ENCODE measurements at places on chromosomes 4 and X. TPM values are rescaled to one million over a fixed set of nuclear protein-coding genes. Genes with fewer than 3 reads are reported as not detected.

- no peak overlapping the region for H3K4me3 ChIP-seq
- H3K27ac ChIP-seq, result no peak overlapping the region
- peaks cover 9% of the 10 kb centered on the region for H3K4me1 ChIP-seq
- no peaks in the 10 kb centered on the region for H3K27me3 ChIP-seq
Observed at GRCh38 chr4:107714256-107714655, 5.8 kb downstream of the PAPSS1 start.

GRCh38 chrX:142978130-142978684, 47.5 kb upstream of the SPANXN4 start:
- no peak overlapping the region for H3K4me3 ChIP-seq
- DNase-seq, result no peak
- H3K27ac ChIP-seq, result no peak overlapping the region
- H3K4me1 ChIP-seq, result no peaks in the 10 kb centered on the region

DNA sequence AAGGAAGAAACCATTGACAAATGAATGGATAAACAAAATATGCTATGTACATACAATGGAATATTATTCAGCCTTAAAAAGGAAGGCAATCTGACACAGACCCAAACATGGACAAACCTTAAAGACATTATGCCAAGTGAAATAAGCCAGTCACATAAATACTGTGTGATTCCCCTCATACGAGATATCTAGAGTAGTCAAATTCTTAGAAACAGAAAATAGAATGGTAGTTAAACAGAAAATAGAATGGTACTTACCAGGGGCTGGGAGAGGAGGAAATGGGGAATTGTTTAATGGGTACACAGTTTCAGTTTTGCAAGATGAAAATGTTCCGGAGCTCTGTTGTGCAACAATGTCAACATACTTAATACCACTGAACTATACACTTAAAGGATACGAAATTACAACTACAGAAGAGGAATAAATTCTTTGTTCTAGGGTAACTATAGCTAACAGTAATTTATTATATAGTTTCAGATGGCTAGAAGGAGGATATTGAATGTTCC, 47.8 kb upstream of the DUSP21 start:
- H3K4me3 ChIP-seq, result no peak overlapping the region
- H3K27ac ChIP-seq, result no peak overlapping the region
- no peaks in the 10 kb centered on the region for H3K27me3 ChIP-seq
- no peaks in the 10 kb centered on the region for H3K4me1 ChIP-seq
- H3K36me3 ChIP-seq, result no peaks in the 10 kb centered on the region
- no peak for DNase-seq

DNA sequence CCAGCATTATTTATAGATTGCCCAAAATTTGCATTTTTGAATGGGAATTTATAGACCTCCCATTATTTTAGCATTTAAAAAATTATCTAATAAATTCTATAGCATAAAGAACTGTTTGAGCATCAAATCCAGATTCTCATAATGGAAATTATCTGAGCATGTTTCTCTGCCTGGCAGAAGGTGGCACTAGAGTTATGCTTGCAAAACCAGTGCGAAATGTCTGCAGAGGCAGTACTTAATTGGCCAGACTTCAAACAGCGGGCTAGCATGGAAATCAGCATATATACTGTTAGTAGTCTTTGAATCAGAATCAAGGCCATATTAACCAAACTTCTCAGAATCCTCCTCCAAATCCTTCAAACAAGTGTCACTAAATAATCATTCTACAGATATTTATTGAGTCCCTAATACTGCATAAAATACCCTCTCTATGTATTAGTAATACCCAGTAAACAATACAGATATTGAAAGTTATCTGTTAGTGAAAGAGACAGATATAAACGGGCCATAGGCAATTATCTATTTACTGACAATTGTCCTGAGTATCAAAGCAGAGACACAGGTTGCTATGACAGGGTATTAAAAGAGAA, 78.7 kb upstream of the DCLK2 start:
- no peak for DNase-seq
- no peaks in the 10 kb centered on the region for H3K36me3 ChIP-seq
- no peak overlapping the region for H3K4me3 ChIP-seq
- peaks cover 28% of the 10 kb centered on the region for H3K4me1 ChIP-seq
- H3K27ac ChIP-seq, result no peak overlapping the region

MAGEC1 gene
- not detected for total RNA-seq

UGT2B10 gene
- not detected for total RNA-seq

VCX3A gene
- not detected for total RNA-seq

SLC2A9 gene
- total RNA-seq, result 7.1 TPM

ZNF711 gene
- 0.83 TPM for total RNA-seq
